ENCODE measurements at places on chromosomes 6 and 20. TPM values are rescaled to one million over a fixed set of nuclear protein-coding genes. Genes with fewer than 3 reads are reported as not detected.

GRCh38 chr6:160239929-160240690, 18.5 kb downstream of the SLC22A2 start:
- H3K36me3 ChIP-seq, result no peaks in the 10 kb centered on the region
- H3K4me3 ChIP-seq, result no peak overlapping the region
- no peak for DNase-seq
- H3K27ac ChIP-seq, result no peak overlapping the region

DNA sequence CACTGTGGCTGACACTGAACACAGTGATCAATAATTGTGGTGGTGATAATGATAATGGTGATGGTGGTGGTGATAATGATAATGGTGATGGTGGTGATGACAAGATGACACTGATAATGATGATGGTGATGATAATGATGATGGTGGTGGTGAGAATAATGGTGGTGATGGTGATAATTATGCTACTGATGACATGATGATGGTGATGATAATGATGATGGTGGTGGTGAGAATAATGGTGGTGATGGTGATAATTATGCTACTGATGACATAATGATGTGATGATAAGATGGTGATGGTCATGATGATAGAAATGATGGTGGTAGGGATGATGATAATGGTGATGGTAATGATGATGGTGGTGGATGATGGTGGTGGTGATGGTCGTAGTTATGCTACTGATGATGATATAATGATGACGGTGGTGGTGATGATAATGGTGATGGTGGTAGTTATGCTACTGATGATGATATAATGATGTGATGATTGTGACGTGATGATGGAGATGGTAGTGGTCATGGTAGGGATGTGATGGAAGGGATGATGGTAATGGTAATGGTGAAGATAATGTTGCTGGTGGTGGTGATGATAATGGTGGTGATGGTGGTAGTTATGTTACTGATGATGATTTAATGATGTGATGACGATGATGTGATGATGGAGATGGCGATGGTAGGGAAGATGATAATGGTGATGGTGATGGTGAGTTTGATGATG, 356.5 kb upstream of the CDH4 start:
- no peak for DNase-seq
- H3K4me3 ChIP-seq, result no peak overlapping the region
- H3K27ac ChIP-seq, result no peak overlapping the region
- no peaks in the 10 kb centered on the region for H3K36me3 ChIP-seq
- no peaks in the 10 kb centered on the region for H3K27me3 ChIP-seq

DNA sequence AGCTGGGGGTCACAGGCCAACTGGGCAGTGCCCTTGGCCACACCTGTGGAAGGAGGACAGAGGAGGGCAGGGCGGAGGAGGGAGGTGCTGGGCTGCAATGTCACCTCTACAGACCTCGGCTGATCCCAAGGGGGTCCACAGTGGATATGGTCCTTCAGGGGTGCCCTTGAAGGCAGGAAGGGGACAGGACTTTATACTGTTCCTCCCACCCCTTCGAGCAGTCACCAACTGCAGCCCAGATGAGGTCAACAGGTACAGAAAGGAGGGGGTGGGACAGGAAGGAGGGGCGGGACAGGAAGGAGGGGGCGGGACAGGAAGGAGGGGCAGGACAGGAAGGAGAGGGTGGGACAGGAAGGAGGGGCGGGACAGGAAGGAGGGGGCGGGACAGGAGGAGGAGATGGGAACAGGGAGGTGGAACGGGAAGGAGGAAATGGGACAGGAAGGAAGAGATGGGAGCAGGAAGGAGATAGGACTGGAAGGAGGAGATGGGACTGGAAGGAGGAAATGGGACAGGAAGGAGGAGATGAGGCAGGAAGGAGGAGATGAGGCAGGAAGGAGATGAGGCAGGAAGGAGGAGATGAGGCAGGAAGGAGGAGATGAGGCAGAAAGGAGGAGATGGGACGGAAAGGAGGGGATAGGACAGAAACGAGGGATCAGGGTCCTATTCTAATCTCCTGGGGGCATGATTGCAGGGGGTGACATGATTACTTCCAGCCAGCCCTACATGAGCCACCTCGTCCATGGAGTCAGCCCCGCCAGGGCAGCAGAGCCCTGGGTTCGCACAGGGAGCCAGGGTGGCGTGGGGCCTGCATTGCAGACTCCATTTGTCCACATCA, 19.4 kb upstream of the MRGBP start:
- no peak overlapping the region for H3K27ac ChIP-seq
- H3K36me3 ChIP-seq, result no peaks in the 10 kb centered on the region
- DNase-seq, result peak; percentile 30
- H3K4me3 ChIP-seq, result no peak overlapping the region
- H3K27me3 ChIP-seq, result peaks cover 20% of the 10 kb centered on the region

GRCh38 chr20:1526310-1526709, 31.2 kb downstream of the SIRPD start:
- no peak overlapping the region for H3K27ac ChIP-seq
- H3K4me1 ChIP-seq, result no peaks in the 10 kb centered on the region
- no peaks in the 10 kb centered on the region for H3K36me3 ChIP-seq
- H3K4me3 ChIP-seq, result no peak overlapping the region
- H3K27me3 ChIP-seq, result no peaks in the 10 kb centered on the region

GRCh38 chr6:21402368-21402767, 191.2 kb upstream of the SOX4 start:
- no peaks in the 10 kb centered on the region for H3K27me3 ChIP-seq
- peak; percentile 35 for DNase-seq
- H3K27ac ChIP-seq, result peak overlapping the region; percentile 29

GRCh38 chr6:14880052-14880451, 365.8 kb upstream of the JARID2 start:
- H3K27ac ChIP-seq, result peak overlapping the region; percentile 52
- H3K36me3 ChIP-seq, result no peaks in the 10 kb centered on the region
- peak; percentile 41 for DNase-seq
- no peaks in the 10 kb centered on the region for H3K27me3 ChIP-seq
- peaks cover 72% of the 10 kb centered on the region for H3K4me1 ChIP-seq
- no peak overlapping the region for H3K4me3 ChIP-seq

DNA sequence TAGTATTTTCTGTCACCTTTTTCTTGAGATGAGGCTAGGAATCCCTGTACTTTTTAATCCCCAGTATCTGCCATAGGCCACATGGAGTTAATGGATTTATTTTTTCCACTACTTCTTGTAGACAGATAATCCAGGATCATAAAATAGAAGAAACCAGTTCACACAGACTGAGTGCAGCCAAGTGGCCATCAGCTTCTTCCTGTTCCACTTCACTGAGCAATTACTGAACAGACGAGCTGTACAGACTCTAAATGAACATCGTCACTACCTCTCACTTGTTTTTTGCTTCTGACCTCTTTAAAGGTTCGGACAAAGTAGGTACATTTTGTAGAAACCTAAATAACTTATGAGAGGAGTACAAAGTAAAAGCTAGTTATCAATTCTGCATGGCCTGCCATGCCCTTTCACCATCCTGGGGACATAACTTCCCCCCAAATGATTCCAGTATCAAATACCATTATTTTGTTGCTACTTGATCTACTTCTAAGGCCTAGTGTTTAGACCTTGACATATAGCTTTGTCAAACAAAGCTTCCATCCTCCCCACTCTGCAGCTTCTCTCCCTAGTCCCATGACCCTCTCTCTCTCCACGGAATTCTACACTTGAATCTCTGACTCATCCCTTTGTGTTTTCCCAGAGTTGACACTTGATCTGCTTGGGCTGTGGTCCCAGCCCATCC, 34.4 kb upstream of the ARHGAP18 start:
- H3K4me3 ChIP-seq, result no peak overlapping the region
- peak; percentile 64 for DNase-seq
- no peaks in the 10 kb centered on the region for H3K36me3 ChIP-seq
- no peaks in the 10 kb centered on the region for H3K27me3 ChIP-seq
- peaks cover 32% of the 10 kb centered on the region for H3K4me1 ChIP-seq

GRCh38 chr6:43990627-43991619, 136.3 kb downstream of the MRPL14 start:
- DNase-seq, result peak; percentile 58
- peak overlapping the region; percentile 99 for H3K27ac ChIP-seq
- no peaks in the 10 kb centered on the region for H3K36me3 ChIP-seq
- H3K4me1 ChIP-seq, result peaks cover 54% of the 10 kb centered on the region
- H3K4me3 ChIP-seq, result no peak overlapping the region
- H3K27me3 ChIP-seq, result no peaks in the 10 kb centered on the region

DNA sequence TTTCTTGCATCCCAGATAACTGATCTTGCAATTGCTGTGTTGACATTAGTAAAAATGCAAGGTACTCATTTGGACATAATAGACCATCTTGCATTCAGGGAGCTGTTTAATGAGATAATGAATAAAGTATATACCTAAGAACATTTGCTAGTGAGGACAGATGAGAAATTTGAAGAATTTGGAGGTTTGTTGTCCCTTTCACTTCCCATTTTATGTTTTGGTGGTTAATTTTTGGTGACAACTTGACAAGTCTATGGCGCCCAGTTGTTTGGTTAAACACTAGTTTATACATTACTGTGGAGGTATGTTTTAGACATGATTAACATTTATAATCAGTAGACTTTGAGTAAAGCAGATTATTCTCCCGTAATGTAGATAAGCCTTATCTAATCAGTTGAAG, 300.2 kb upstream of the SYNCRIP start:
- H3K4me3 ChIP-seq, result no peak overlapping the region
- no peaks in the 10 kb centered on the region for H3K27me3 ChIP-seq
- H3K4me1 ChIP-seq, result no peaks in the 10 kb centered on the region
- DNase-seq, result no peak

GRCh38 chr20:41135187-41135887, 2.0 kb upstream of the PLCG1 start:
- no peaks in the 10 kb centered on the region for H3K27me3 ChIP-seq
- H3K27ac ChIP-seq, result no peak overlapping the region
- H3K36me3 ChIP-seq, result no peaks in the 10 kb centered on the region
- peaks cover 17% of the 10 kb centered on the region for H3K4me1 ChIP-seq
- DNase-seq, result no peak

DNA sequence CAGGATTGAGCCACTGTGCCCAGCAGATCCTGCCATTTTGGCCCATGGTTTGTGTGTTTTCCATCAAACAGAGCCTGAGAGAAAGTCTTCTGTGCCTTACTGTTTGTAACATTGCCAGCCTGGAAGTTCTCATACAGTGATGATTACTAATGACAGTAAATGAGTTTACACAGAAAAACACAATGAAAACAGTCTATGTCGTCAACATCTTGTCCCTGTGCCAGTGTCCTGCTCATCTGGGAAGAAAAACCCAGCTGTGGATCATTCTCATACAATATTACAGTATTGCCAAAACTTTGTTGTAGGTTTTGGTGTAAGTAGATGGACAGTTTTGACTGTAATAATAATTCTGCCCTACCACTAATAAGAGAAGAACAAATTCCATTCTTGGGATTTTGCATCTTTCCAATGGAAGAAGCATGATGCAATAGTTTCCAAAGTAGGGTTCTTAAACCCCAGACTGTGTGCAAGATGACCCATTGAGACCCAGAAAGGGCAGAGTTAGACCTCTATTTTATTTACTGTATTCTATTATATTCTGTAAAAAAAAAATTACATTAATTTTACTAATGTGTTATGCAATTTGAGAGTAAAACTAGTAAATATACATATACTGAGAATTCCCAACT, 135.0 kb upstream of the JARID2 start:
- no peak for DNase-seq
- no peaks in the 10 kb centered on the region for H3K36me3 ChIP-seq
- H3K27ac ChIP-seq, result no peak overlapping the region
- no peak overlapping the region for H3K4me3 ChIP-seq
- no peaks in the 10 kb centered on the region for H3K27me3 ChIP-seq

GRCh38 chr6:166601956-166602355, 15.5 kb upstream of the RAMACL start:
- peaks cover 32% of the 10 kb centered on the region for H3K4me1 ChIP-seq
- H3K4me3 ChIP-seq, result no peak overlapping the region
- no peak overlapping the region for H3K27ac ChIP-seq
- DNase-seq, result no peak
- H3K36me3 ChIP-seq, result no peaks in the 10 kb centered on the region

GRCh38 chr20:48115502-48115901, 330.2 kb upstream of the SULF2 start:
- no peak for DNase-seq
- H3K4me3 ChIP-seq, result no peak overlapping the region
- H3K36me3 ChIP-seq, result no peaks in the 10 kb centered on the region
- no peak overlapping the region for H3K27ac ChIP-seq
- H3K27me3 ChIP-seq, result no peaks in the 10 kb centered on the region
- no peaks in the 10 kb centered on the region for H3K4me1 ChIP-seq

Gene CRISP3
- total RNA-seq, result not detected

Gene OGFR
- total RNA-seq, result 42.9 TPM

Gene ZSCAN23
- total RNA-seq, result not detected
